ENCODE measurements at places on chromosomes 4 and X. TPM values are rescaled to one million over a fixed set of nuclear protein-coding genes. Genes with fewer than 3 reads are reported as not detected.

OTUD6A gene
- not detected for total RNA-seq

NPNT gene
- total RNA-seq: 0.29 TPM

CXorf38 gene
- 9.6 TPM for total RNA-seq

EIF2S3 gene
- 134 TPM for total RNA-seq

EGF gene
- not detected for total RNA-seq

TRAM1L1 gene
- 1.3 TPM for total RNA-seq

KLHL2 gene
- total RNA-seq: 6.4 TPM

SPANXN3 gene
- not detected for total RNA-seq

SMIM43 gene
- 4.5 TPM for total RNA-seq

FGFBP1 gene
- total RNA-seq: not detected

EDNRA gene
- 5.1 TPM for total RNA-seq
